Hematopoietic multipotent progenitor cell treated with erythropoietin and hydrocortisone succinate and interleukin-3 and kit ligand, for 17 days (in vitro differentiated cells): ENCODE measurements at places on chromosomes 1 and 21.

DNA sequence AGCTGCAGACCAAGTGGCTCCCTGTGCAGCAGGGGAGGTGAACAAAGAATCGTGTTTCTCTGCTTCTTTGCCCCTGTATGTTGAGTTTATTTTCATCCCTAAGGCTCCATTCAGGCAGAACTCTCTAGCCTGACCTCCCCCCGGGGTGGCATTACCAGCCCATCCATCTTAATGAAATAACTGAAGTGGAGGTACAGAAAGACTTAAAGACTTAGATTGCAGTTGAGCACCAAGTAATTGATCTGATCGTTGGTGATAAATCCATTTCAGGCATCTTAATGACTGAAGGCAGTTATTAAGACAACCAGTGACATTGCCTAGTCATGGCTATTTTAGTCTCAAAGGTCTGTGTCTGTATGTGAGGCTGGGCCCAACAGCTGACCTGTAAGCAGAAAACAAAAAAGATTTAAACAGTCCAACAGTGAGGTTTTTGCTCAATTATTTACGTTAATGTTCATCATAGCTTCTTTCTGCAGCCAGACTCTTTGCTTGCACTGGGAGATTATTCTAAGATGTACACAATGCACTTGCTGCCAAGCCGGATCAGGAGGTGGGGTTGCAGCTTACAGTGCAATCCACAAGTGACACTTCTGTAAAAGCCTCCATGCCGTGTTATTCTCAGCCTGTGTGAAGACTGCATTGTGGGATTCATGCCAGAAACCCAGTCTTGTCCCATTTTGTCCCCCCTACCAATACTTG is 363.0 kb upstream of the DUSP10 start:
- DNase-seq: no peak

GRCh38 chr1:51423073-51423821 is 92.9 kb upstream of the TTC39A start:
- no peak for DNase-seq

DNA sequence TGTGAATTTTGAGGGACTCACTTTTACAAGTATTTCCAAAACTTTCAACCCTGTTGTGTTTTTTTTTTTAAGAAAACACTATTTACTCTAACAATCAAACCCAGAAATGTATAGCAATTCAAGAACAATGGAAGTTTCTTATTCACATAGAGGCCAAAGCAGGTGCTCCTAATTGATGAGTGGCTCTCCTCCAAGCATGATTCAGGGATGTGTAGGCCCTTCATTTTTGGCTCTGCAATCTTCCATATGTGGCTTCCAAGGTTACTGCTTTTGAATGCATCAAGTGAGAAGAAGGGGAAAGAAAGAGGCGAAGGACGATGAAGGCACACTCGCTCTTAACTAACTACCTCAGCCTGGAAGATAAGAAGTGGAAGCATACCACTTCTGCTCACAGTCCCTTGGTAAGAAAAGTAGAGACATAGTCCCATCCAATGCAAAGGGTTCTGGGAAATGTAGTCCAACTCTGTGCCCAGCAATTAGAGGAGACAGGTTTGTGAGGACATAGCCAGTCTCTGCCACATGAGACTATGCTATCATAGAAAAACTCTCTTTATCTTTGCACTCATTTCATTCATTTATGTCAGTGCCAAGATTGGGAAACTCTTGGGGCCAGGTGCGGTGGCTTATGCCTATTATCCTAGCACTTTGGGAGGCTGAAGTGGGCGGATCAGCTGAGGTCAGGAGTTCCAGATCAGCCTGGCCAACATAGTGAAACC is 46.0 kb downstream of the OPTC start:
- DNase-seq: no peak

- no peak for DNase-seq
Measured at GRCh38 chr1:77977989-77978292, 931 bp downstream of the FUBP1 start.

DNA sequence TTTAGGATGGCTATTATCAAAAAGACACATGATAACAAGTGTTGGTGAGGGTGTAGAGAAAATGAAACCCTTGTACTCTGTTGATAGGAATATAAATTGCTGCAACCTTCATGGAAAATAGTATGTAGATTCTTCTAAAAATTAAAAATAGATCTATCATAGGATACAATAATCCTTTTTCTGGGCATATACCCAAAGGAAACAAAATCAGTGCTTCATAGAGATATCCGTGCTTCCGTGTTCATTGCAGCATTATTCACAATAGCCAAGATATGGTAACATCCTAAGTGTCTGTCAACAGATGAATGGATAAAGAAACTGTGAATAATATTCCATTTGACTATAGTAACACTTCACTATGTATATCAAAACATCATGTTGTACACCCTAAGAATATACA is 106.7 kb downstream of the MIS18A start:
- no peak for DNase-seq

DNA sequence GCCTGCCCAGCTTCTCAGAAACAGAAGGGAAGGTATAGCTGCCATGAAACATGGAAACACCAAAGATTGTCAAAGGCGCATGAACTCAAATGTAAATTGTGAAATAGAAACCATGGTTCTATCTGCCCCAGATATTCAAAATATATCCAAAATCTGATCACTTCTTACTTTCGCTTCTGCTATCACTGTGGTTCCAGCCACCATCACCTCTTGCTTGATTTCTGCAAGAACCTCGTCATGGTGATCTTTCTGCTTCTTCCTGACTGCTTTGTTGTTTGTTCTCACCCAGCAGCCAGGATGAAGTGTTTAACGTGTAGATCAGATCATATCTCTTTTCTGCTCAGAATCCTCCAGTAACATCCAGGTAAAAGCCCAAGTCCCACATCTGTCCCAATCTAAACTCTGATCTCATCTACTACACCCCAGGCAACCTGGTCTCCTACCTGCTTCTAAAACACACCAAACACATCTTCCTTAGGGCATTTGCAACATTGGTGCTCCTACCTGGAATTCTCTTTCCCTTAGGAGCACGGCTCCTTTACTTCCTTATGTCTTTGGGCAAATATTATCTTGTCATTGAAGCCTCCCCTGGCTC is 10.5 kb upstream of the LMO4 start:
- DNase-seq: no peak

DNA sequence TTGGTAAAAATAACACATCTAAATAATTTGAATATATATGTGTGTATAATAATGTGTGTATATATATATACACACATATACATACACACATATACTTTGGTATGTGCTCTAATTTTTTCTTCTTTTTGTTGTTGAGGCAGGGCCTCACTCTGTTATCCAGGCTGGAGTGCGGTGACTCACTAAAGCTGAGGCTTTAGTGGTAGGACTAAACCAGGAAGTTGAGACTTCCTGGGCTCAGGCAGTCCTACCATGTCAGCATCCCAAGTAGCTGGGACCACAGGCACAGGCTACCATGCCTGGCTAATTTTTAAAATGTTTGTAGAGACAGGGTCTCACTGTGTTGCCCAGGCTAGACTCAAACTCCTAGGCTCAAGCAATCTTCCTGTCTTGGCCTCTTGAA is 46.7 kb upstream of the CXADR start:
- DNase-seq: no peak

GRCh38 chr1:157968508-157968907 is 24.9 kb upstream of the KIRREL1 start:
- no peak for DNase-seq

- DNase-seq: no peak
Measured at GRCh38 chr1:61435226-61435625, 289.7 kb downstream of the TM2D1 start.

GRCh38 chr1:222967466-222968240 is 152.8 kb downstream of the DISP1 start:
- no peak for DNase-seq

- no peak for DNase-seq
Measured at GRCh38 chr1:219568733-219569132, 44.2 kb downstream of the ZC3H11B start.

GRCh38 chr1:244605835-244606370 is 47.0 kb upstream of the DESI2 start:
- no peak for DNase-seq

DNA sequence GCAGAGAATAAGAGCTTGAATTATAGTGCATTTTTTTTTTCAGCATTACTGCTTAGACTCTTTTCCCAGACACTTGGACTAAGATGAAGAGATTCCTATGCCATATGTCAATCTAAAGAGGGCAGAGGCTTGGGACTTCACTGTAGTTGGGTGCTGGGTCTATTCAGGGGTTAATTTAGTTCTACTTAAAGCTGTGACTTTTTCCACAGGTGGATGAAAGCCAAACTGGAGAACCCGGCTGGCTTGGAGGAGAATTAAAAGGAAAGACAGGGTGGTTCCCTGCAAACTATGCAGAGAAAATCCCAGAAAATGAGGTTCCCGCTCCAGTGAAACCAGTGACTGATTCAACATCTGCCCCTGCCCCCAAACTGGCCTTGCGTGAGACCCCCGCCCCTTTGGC is 104.8 kb downstream of the ATP5PO start:
- DNase-seq: no peak

DNA sequence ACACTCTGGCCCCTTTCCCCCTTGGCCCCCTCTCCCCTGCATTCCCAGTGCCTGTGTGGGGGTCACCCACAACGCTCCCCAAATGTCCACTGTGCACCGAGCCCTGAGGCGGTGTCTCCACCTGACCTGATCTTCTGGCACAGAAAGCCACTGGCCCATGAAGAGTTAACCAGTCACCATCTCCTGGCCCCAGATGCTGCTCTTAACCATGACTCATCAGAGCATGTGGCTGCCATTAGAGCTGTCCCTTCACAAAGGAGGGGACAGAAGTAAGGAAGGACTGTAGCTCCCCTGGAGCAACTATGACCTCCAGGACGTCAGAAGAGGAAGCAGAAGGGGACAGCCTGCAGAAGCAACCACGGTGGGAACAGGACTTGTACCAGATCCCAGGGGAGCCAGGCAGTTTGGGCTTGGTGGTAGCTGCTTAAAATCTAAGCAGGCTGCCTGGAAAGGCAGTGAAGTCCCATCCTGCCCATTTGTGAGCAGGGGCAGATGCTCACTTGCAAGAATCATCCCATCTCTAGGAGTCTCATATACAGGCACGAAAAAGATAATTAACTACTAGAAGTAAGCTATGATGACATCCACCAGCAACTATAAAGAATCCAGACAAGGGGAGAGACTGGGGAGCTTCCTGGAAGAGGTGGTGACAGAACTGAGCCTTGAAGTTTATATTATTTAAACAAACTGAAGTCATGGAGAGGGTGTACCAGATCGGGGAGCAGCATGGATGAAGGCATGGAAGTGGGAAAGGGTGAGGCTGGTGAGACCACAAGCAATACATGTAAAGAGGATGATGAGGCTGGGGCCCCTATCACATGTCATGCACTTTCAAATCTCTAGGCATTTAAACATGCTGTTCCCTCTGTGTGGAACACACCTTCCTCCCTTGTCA is 1.1 kb upstream of the TTC39A start:
- peak; percentile 57 for DNase-seq

DNA sequence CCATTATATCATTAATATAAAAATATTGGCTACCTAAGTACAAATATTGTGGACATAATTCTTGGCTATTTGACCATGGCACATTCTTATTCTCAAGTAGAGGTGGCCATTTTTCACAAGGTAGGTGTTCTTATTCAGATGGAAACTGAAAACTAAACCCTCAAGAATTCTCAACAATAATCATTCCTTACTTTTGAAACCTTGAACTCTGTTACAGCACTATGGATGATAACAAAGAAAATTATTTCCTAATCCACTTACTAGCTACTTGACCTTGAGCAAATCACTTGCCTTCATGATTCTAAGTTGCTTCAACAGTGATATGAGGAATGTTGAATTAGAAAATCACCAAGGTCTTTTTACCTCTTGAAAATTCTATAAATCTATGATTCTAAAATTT is 482.2 kb downstream of the PTPRC start:
- no peak for DNase-seq

- no peak for DNase-seq
Measured at GRCh38 chr1:97563926-97564325, 356.9 kb downstream of the DPYD start.

- DNase-seq: no peak
Measured at GRCh38 chr1:48988633-48989197, 212.0 kb upstream of the BEND5 start.

DNA sequence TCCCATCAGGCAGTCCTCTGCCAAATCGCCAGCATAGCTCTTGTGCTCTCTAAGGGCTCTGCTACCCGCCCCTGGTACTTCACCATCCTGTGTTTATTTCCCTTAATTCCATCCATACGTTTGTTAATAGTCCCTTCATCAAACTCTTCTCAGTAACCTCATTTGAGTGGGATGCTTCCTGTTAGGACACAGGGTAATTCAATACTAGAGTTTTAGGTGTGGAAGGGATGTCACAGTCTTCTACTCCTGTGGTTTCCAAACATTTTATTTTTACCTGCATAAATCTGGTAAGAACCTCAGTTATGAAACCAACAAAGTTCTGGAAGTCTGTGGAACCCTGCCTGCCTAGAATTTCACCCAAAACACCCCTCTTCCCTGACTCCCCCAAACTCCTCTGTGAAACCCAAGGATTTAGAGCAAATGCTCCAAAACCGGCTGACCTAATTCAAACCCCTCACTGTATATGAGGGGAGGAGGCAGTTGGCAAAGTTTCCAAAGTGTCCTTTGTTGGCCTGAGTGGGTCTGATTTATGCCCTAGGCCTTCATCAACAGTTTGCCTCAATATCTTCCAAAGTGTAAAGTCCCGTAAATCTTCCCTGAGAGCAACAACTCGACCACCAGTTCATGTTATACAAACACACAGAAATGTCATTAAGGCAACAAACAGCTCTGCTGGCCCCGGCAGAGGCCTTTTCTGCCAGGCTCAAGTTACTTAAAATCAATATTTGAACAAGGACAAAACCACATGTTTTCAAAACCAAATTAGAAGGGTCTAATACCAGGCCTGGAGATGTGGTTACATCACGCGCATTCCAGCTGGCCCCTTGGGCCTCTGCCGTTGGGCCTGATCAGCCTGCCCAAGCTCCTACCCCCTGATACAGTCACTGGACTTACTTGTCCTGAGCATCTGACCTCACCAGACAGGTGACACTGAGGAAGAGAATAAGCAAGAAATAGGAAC is 82.4 kb upstream of the FGGY start:
- DNase-seq: no peak

DNA sequence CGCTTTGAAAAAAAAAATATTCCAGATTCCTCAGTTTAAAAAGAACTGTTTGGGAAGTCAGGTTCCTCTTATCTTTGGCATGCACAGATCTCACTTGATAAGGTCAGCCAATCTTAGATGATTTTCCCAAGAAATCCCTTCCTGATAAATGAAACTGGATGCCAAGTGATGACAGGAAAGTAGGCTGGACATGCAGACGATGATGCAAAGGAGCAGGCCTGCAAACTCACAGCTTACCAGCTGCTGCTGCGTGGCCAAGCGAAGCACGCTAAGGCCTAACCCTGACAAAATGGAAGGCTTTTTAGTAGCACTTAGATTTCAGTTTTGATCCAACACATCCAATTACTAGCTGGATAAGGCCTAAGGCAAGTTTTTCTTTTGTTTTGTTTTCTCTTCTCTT is 10.1 kb downstream of the TADA1 start:
- no peak for DNase-seq
